ENCODE measurements at places on chromosomes 16 and 17.

- no peak for DNase-seq
Observed at GRCh38 chr17:57875290-57876022, 25.6 kb upstream of the MRPS23 start.

DNA sequence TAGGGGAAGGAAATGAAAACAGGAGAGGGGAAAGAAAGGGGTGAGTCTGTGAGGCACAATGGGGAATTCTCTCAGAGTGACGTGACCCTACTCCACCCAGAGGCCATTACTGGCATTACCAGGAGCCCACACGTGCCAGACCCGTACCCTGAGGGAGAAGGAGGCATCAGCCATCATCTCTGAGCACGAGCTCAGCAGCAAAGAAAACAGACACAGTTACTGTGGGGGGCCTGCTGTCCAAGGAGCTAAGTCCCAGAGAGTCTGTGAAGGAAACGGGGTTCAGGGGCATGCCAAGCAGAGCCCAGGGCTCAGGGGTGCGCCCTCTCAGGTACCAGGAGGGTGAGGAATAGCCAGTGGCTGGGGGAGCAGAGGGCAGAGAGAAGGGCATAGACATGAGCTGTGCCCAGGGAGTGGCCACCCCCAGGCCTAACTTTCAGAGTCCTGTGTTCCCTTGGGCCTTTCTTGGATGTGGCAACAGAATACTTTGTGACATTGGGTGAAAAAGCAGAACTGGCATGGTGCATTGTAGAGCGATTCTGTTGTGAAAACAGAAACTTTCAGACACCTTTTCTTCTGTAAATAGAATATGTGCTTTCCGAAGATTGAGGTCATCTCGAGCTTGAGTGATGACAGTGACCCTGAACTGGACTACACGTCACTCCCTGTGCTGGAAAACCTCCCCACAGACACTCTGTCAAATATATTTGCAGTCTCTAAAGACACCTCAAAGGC lies 11.3 kb downstream of the TAF1C start:
- DNase-seq = peak; percentile 85

DNA sequence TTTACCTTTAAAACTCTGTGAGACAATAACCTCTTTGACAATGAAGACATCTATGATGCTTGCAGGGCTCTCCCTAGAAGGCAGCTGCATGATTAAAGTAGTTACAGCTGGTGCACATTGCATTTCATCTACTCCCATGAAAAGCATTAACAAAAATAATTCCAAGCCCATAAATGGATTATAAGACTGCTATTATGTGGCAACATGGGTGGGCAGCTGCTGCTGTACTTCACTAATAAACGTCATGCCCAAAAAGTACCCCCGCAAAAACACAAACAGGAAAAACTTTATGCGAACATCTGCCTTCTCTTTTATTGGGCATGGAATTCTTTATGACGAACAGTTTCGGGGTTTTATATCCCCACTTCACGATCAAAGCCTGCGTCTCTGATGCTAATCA lies 224.9 kb downstream of the CA10 start:
- no peak for DNase-seq

- peak; percentile 73 for DNase-seq
Observed at GRCh38 chr17:40097931-40098845, 2.2 kb downstream of the NR1D1 start.

DNA sequence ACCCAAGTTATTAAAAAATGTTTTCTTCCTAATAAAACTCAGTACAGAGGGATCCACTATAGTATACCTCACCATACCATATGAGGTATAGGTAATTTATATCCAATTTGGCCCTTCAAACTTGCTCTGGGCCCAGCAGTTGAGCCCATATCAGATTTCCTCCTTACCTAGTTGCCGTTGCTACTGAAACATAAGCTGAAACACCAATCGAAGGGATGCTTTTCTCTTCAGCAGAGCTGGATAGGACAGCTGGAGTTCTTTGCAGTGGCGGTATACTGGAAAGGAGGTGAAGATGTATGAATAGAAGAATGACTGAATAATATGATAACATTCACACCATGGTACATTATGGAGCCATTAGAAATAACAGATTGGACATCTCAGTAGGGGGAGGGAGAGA lies 42.7 kb downstream of the TNRC6C start:
- DNase-seq = no peak
